ENCODE measurements at places on chromosomes 7 and 10.

DNA sequence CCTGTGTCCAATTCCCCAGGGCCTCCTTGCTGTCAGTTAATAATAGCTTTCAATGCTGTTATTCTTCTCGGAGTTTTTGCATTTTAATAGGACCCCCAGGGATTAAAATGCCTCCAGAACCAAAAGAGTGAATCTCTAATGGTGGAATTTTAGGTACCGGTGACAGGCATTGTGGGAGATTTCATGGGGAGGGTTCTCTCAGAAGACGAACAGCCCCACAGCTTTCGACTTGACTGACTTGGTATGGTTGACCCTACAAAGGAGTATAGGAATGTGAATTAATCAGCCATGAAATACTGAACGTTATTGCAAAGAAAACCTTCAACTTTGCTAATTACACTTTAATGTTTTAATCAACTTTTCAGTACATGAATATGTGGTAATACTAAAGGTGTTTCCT is 206.3 kb upstream of the FZD8 start:
- no peak for DNase-seq

- DNase-seq = no peak
These were observed 48.0 kb downstream of the BRAF start for GRCh38 chr7:140876519-140877248.

GRCh38 chr10:36066850-36067249 is 424.8 kb upstream of the FZD8 start:
- DNase-seq = no peak

DNA sequence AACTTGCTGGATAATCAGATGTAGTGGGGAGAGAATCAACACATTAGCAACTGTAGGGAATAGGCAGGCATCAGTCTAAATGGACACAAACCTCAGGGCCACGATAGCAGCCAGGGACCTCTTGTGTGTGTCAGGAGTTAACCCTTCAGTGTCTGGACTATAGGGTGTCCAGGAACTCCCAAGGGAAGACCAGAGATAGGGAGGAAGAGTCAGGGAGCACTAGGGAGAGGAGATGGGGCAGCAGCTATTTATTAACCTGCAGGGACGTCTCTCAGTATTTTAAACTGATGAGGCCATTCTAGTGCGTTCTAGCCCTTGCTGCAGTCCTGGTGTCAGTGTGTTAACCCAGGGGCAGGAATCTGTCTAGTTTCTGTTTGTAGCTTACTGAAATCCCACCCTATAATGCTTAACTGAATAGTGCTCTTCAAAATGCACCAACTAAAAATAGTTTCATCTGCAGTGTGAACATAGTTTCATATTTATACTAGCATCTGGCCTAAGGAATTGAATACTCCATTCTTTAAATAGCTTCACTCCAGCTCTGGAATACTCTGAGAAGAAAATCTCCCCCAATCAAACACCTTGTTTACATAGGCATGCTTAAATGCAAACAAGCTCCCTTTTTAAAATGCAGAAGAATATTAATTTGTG is 62.7 kb downstream of the ARID5B start:
- no peak for DNase-seq

GRCh38 chr7:116535416-116535815 is 10.6 kb downstream of the CAV1 start:
- no peak for DNase-seq

DNA sequence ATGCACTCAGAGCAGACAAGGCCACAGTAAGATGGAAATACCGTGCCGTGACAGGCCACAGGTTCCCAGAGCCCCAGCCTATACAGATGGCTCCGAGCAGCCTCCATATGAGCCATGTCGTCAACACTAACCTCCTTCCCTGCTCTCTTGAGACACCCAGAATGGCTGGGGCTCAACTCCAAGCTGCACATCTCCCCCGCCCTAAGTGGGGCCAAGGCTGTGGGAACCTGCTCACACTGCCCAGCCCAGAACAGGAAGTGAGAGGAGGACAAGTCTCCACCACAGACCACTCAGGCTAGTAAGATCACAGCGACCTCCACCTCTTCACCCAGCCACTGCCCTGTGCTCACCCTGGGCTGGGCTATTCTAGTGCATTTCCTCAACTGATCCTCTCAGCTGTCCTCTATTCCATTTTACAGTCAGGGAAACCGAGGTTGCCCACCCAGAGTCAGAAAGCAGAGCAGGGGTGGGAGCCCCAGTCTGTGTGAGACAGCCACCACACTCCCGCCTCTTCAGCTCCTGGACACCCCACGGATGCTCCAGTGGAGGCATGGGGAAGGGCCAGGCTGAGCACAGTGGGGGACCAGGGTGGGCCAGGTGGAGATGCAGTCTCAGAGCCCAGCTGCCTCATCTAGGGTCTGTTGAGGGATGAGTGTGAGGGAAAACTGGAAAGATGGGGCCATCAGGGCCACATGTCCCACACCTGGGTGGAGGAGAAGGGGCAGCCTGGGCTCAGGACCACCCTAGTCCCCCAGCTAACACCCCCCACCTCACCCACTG is 11.6 kb downstream of the GRID1 start:
- no peak for DNase-seq

DNA sequence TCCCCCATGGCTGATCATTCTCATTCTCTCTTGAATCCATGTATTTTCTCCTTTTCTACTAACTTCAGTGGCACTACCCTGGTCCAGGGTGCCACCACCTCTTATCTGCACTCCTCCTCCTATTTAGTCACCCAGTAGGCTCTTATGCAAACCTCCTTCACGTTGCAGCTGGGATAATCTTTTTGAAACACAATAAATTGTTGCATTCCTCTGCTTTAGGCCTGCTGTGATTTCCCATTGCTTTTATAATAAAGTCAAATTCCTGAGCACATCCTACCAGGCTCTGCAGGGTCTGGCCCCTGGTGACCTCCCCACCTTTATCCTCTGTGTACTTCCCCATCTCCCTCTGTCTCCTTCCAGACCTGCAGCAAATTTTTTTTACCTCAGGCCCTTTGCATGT is 112.7 kb upstream of the KIAA1217 start:
- DNase-seq = no peak

GRCh38 chr10:42952349-42952748 is 124.5 kb upstream of the RET start:
- DNase-seq = no peak

DNA sequence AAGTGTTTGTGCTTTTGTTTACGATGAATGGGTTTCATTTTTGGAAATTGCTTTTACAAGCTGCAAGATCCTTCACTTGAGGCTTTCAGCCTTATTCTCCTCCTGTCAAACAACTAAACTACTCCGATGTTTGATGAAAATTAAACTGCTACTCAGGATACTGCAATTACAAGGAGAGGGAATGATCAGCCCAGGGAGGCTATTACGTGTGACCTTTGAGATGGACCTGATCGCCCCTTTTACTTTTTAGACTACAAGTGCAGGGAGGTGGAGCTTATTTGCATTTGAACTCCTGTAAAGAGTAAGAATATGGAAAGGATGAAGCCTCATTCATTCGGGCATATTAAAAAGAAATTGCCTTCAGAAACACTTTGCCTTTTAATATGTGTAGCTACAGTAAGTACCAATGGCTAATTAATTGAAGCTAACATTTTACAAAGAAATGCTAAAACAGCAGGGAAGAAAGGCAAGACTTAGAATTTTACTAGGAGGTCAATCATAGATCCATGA is 219.1 kb downstream of the PHTF2 start:
- no peak for DNase-seq

- no peak for DNase-seq
These were observed 105.3 kb upstream of the KCTD7 start for GRCh38 chr7:66523409-66523808.

DNA sequence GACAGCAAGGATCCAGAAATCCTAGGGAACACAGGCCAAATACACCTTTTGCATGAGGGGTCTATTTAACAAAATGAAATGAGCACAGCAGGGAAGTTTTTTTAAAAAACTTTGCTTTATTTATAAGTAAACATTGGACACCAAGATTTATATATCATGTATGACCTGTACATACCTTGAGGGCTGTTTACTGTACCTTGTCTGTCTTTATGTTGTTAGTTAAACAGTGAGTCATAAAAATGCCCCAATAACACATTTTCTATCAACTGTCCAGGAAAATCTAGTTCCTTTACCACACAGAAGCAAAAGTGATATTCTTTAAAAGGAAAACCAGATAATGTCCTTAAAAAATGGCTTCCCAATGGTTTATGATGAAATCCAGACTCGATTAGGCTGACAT is 45.1 kb upstream of the AGR3 start:
- no peak for DNase-seq

All from stimulated activated CD4-positive, alpha-beta T cell treated with anti-CD3 and anti-CD28 coated beads, Interleukin-15, amount 100 ng/mL, for 48 hours (primary cell).